ENCODE measurements at places on chromosomes 6 and 20.

GRCh38 chr6:114987281-114987680 is 644.5 kb upstream of the HS3ST5 start:
- no peak for DNase-seq

DNA sequence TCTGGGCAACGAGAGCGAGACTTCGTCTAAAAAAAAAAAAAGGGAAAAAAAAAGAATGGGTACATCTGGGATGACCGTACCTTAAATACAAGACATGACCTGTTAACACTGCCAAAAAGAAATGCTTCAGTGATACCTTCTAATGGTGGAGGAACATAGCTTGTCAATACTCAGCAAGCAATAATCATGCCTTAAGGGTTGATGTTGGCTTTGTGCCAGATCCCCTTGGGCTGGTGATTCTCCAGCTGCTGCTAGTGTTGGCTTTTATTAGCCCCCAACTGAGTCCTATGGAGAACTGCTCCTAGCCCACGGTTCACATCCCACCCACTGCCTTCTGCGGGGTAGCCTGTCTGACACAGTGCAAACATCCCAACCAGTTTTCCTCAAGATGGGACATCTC is 134.9 kb downstream of the PLCB1 start:
- no peak for DNase-seq

DNA sequence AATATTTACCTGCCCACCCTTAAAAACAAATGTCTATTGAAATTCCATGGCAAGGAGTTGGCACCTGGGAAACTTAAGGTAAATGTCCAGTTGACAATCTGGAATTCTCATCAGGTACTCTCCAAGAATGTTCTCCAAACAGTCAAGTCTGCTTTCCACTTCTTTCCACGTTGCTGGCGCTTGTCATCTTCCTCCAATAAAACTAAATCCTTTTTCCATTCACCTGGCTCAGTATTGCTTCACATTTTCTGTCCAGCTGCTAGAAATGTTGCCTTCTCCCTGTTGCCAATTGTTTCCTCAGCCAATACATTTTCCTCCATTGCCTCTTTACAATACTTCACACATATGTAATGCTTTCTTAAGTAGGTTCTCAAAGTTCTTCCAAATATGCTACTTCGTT is 1288.1 kb upstream of the MAP3K7 start:
- no peak for DNase-seq

DNA sequence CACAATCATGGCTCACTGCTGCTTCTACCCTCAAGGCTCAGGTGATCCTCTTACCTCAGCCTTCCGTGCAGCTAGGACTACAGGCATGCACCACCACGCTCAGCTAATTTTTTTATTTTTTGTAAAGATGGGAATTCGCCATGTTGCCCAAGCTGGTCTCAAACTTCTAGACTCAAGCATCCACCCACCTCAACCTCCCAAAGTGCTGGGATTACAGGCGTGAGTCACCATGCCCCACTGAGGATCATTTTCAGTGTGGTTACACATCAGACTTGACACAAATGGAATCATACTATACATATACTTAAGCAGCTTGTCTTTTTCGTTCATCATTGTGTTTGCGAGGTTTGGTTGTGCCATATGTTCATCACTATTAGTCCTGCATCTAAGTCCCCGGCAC is 26.6 kb downstream of the ZC3H12D start:
- no peak for DNase-seq

- DNase-seq, result no peak
Measured at GRCh38 chr6:18211338-18211737, 53.0 kb downstream of the DEK start.

GRCh38 chr20:17381724-17382123 is 149.5 kb downstream of the BFSP1 start:
- no peak for DNase-seq

DNA sequence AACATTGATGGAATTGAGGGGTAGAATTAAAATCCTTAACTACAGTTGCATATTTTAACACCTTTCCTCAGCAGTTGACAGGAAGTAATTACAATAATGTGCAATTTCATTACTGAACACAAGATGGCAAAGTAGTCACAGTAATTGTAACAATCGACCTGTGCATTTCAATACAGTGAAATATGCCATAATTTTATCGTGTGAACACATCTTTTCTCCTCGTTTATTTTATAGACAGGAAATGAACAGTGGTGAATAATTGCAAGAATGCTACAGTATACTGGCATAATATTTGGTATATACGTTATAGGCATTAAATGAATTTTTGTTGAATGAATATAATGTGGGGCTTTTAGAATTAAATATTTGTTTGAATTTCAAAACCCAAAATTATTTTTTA is 25.0 kb downstream of the CYB5R4 start:
- DNase-seq, result no peak

- peak; percentile 22 for DNase-seq
Measured at GRCh38 chr20:4369798-4370124, 351.9 kb upstream of the PRND start.

- no peak for DNase-seq
Measured at GRCh38 chr6:5113096-5113495, 28.0 kb downstream of the PPP1R3G start.

GRCh38 chr6:380234-381218 is 11.0 kb upstream of the IRF4 start:
- no peak for DNase-seq

DNA sequence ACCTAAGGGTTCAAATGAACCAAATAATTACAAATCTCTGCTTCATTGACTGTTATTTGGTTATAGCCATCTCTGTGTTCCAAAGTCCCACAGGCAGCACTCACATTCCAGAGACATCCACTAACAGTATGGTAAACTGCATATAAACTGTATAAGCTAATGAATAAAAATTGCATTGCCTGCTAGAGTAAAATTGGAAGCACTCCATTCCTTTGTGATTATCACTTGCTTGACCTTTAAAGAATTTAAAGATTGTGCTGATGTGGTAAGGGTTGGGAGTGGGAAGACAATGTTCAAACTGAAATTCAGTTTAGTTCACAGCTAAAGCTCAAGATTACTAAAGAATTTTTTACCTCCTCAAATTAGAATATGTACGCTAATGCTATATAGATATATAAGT is 31.0 kb upstream of the OSTM1 start:
- DNase-seq, result no peak

DNA sequence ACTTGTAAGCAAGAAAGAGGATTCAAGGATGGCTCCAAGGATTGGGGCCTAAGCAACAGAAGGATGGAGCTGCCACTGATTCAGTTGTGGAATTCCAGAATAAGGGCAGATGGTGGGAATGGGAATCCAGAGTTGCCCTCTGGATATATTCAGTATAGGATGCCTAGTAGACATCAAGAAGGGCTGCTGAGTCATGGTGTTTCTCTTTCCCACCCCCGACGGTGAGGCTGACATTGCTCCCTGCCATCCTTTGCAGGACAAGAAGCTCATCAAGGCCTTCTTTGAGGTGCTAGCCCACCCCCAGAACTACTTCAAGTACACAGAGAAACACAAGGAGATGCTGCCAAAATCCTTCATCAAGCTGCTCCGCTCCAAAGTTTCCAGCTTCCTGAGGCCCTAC is 11.2 kb upstream of the ZNF76 start:
- DNase-seq, result no peak

GRCh38 chr6:39819676-39820075 is 27.5 kb downstream of the DAAM2 start:
- no peak for DNase-seq

DNA sequence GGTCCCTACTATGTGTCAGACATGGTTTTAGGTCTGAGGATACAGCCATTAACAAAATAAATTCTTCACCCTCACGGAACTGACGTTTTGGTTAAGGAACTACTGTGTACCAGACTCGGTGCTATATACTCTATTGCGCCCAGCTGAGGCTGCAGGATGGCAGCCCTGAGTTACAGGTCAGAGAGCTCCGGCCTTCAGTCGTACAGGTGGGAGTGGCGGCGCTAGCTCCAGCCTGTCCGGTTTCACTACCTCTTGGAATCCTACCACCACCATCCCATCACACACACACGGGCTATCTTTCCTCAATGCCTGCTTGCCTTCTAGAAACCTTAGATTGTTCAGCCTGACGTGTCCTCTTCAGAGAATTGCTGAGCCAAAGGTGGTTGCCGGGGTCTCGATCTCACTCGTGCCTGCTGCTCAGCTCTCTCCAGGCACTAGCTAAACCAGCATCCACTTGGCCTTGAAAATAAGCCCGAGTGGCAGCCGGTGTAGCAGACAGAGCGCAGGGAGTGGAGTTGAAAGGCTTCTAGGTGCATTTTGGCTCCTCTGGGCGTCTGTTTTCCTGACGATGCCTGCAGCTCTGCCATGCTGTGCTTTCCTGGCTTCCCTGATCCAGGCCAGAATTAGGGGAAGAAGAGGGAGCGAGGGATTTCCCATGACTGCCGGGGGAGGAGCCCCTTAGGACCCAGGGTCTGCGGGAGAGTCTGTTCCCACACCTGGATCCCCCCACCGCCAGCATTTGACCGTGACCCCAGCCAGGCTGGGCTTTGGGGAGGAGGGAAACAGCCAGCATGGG is 1.1 kb upstream of the TCF15 start:
- DNase-seq, result no peak

- DNase-seq, result no peak
Measured at GRCh38 chr20:63023071-63023935, 16.5 kb upstream of the BHLHE23 start.

DNA sequence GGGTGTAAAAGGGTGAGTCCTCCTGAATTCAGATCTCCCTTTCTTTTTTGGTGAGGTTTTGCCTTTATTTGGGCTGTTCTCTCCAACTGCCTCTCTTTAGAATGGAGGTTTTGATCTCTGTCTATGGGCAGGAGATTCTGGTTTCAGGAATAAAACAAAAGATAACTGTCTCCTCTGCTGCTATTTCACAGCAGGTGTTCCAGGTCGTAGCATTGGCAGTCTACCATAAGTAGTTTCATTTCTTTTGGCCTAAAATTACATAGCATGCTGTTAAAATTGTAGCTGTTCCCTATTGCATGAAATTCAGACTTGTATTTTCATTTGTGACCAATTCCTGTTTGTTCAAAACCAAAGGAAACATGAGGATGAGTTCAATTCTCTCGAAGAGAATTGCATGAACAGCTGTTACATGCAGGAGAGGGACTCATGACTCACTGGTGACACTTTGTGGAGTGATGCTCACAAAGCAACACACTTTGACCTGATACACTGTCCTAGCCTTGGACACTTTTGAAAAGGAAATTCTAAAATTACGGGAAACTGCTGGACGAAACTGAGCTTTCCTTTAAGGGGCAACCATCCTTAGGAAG is 76.8 kb upstream of the SIRPG start:
- DNase-seq, result peak; percentile 30

GRCh38 chr6:107820338-107821261 is 3.5 kb downstream of the SCML4 start:
- peak; percentile 33 for DNase-seq

GRCh38 chr20:45617591-45617990 is 11.9 kb upstream of the WFDC10A start:
- DNase-seq, result no peak

- no peak for DNase-seq
Measured at GRCh38 chr6:43454290-43454695, 1.1 kb downstream of the DLK2 start.

- DNase-seq, result no peak
Measured at GRCh38 chr20:51388227-51388626, 154.3 kb downstream of the NFATC2 start.

All from CD4-positive, alpha-beta T cell treated with Interferon gamma for 1 hour (primary cell).